ENCODE measurements at places on chromosomes 1 and 21. TPM values are rescaled to one million over a fixed set of nuclear protein-coding genes. Genes with fewer than 3 reads are reported as not detected.

ATP1A4 gene
- not detected for polyA plus RNA-seq

MEX3A gene
- polyA plus RNA-seq = 9.0 TPM

L1TD1 gene
- not detected for polyA plus RNA-seq

EXO1 gene
- polyA plus RNA-seq = 3.9 TPM

MAP3K21 gene
- 0.15 TPM for polyA plus RNA-seq

ERVH48-1 gene
- not detected for polyA plus RNA-seq

RPE65 gene
- not detected for polyA plus RNA-seq

RIIAD1 gene
- polyA plus RNA-seq = not detected

DNA sequence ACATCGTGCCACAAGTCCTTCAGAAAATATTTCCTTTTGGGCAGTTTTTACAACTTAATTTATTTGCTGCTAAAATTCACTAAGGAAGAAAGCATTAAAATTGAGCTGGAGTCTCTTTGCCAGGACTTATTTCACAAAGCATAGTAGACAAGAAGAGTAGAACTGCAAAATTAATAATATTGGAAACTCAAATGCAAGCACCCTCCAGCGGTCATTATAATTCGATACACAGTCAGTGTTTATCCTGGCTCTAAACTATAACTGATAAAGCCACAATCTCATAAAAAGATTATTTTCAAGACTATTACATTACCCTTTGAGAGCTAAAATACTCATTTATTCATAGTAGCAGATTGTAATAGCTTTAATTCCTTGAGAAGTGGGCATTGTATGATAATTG, 655.4 kb downstream of the RWDD3 start:
- no peaks in the 10 kb centered on the region for H3K27me3 ChIP-seq
- H3K36me3 ChIP-seq = no peaks in the 10 kb centered on the region
- H3K4me3 ChIP-seq = no peak overlapping the region
- no peak for DNase-seq
- H3K27ac ChIP-seq = no peak overlapping the region
- H3K4me1 ChIP-seq = no peaks in the 10 kb centered on the region

DNA sequence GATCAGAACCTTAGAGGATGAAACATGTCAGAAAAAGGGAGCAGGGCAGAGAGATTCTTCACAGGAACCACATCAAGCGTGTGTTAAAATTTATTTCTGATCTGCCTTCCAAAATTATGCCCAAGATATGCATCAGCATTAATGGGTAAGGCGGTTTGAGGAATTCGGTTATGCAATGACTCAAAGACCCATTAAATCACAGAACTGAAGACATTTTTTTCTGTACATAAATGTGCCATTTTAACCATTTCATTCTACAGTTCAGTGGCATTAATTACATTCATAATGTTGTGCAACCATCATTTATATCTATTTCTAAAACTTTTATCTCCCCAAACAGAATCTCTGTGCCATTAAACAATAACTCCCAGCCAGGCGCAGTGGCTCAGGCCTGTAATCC, 43.4 kb downstream of the CNST start:
- no peak overlapping the region for H3K4me3 ChIP-seq
- H3K36me3 ChIP-seq = no peaks in the 10 kb centered on the region
- peak overlapping the region; percentile 62 for H3K27ac ChIP-seq
- DNase-seq = no peak
- H3K4me1 ChIP-seq = peaks cover 8% of the 10 kb centered on the region

- H3K4me1 ChIP-seq = peaks cover 5% of the 10 kb centered on the region
- H3K36me3 ChIP-seq = no peaks in the 10 kb centered on the region
- no peak overlapping the region for H3K4me3 ChIP-seq
- H3K27me3 ChIP-seq = peaks cover 10% of the 10 kb centered on the region
Observed at GRCh38 chr1:52603630-52604029, 1.5 kb downstream of the GPX7 start.

DNA sequence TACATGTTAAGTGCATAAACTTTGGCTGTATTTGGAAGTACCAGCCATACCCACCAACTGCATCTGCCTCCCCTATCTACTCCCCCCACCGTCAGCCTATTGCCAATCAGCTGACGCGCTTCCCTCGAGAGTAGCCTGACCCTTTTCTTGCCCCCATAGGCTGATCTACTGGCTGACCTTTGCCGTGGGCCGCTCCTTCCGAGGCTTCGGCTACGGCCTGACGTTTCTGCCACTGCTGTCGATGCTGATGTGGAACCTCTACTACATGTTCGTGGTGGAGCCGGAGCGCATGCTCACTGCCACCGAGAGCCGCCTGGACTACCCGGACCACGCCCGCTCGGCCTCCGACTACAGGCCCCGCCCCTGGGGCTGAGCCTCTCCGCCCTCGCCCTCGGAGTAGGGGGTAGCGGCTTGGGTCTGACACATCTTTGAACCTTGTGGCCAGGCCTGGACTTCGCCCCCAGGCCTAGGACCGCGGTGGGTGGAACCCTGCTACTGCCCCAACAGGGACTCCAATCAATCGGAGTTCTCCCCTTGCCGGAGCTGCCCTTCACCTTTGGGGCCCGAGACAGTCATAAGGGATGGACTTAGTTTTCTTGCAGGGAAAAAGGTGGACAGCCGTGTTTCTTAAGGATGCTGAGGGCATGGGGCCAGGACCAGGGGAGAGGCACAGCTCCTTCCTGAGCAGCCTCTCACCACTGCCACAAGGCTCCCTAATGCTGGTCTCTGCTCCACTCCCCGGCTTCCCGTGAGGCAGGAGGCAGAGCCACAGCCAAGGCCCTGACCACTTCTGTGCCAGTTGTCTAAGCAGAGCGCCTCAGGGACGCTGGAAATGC, 4.0 kb downstream of the GLMP start:
- H3K4me3 ChIP-seq = peak overlapping the region; percentile 91
- H3K27ac ChIP-seq = peak overlapping the region; percentile 89
- no peaks in the 10 kb centered on the region for H3K27me3 ChIP-seq
- peaks cover 2% of the 10 kb centered on the region for H3K4me1 ChIP-seq
- H3K36me3 ChIP-seq = peaks cover 12% of the 10 kb centered on the region
- peak; percentile 72 for DNase-seq

- H3K27ac ChIP-seq = peak overlapping the region; percentile 20
- peak overlapping the region; percentile 33 for H3K4me3 ChIP-seq
- no peaks in the 10 kb centered on the region for H3K27me3 ChIP-seq
- H3K36me3 ChIP-seq = no peaks in the 10 kb centered on the region
Observed at GRCh38 chr1:27153549-27153886, 1.4 kb downstream of the SLC9A1 start.

DNA sequence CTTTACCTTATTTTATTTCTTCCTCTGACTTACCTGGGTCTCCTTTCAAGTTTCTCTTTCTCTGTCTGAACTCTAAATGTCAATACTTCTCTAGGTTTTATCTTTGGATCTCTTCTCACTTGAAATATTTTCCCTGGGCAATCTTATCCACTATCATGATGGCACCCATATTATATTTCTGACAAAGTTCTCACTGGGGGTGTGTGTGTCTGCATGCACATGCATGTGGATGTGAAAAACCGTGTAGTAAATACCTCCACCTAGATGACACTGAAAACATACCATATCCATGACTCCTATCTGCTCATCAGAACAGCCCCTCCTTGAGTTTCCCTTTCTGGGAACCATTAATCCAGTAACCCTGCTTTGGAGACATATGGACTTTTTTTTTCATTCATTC, 30.9 kb downstream of the DNASE2B start:
- no peak overlapping the region for H3K4me3 ChIP-seq
- no peak overlapping the region for H3K27ac ChIP-seq
- no peaks in the 10 kb centered on the region for H3K27me3 ChIP-seq
- H3K4me1 ChIP-seq = peaks cover 1% of the 10 kb centered on the region
- no peak for DNase-seq

DNA sequence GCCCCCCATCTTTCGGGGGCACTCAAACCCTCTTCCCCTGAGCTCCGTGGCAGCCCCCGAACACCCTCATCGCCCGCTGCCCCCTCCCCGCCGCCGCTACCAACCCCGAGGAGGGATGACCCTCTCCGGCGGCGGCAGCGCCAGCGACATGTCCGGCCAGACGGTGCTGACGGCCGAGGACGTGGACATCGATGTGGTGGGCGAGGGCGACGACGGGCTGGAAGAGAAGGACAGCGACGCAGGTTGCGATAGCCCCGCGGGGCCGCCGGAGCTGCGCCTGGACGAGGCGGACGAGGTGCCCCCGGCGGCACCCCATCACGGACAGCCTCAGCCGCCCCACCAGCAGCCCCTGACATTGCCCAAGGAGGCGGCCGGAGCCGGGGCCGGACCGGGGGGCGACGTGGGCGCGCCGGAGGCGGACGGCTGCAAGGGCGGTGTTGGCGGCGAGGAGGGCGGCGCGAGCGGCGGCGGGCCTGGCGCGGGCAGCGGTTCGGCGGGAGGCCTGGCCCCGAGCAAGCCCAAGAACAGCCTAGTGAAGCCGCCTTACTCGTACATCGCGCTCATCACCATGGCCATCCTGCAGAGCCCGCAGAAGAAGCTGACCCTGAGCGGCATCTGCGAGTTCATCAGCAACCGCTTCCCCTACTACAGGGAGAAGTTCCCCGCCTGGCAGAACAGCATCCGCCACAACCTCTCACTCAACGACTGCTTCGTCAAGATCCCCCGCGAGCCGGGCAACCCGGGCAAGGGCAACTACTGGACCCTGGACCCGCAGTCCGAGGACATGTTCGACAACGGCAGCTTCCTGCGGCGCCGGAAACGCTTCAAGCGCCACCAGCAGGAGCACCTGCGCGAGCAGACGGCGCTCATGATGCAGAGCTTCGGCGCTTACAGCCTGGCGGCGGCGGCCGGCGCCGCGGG, 837 bp downstream of the FOXD3 start:
- H3K27ac ChIP-seq = no peak overlapping the region
- no peak for DNase-seq
- no peaks in the 10 kb centered on the region for H3K4me1 ChIP-seq
- no peaks in the 10 kb centered on the region for H3K36me3 ChIP-seq
- no peak overlapping the region for H3K4me3 ChIP-seq

DNA sequence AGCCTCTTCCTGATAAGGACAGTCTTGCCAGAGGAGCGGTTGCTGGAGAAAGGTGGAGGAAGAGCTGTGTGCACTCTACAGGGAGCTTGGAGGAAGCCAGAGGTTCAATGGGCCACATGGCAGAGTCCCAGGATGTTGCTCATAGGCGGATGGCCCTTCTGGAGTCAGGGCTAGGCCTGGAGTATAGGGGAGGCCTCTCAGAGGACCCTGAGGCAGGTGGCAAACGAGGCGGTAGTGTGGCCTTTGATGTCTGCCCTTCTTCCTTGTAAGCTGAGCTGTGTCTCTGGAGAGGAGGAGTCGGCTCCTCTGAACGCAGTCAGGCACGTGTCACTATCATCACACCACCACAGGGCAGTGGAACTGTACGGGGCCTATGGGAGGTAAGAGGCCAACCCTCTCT, 8.6 kb downstream of the PKP1 start:
- H3K4me1 ChIP-seq = no peaks in the 10 kb centered on the region
- no peak overlapping the region for H3K4me3 ChIP-seq
- H3K36me3 ChIP-seq = no peaks in the 10 kb centered on the region

- H3K27me3 ChIP-seq = peaks cover 7% of the 10 kb centered on the region
- H3K4me3 ChIP-seq = no peak overlapping the region
- H3K27ac ChIP-seq = no peak overlapping the region
- H3K36me3 ChIP-seq = no peaks in the 10 kb centered on the region
Observed at GRCh38 chr1:34896612-34897011, 32.8 kb downstream of the DLGAP3 start.

- no peaks in the 10 kb centered on the region for H3K4me1 ChIP-seq
- H3K36me3 ChIP-seq = no peaks in the 10 kb centered on the region
- DNase-seq = no peak
- no peak overlapping the region for H3K27ac ChIP-seq
- no peaks in the 10 kb centered on the region for H3K27me3 ChIP-seq
Observed at GRCh38 chr1:227401562-227402342, 83.5 kb upstream of the CDC42BPA start.

DNA sequence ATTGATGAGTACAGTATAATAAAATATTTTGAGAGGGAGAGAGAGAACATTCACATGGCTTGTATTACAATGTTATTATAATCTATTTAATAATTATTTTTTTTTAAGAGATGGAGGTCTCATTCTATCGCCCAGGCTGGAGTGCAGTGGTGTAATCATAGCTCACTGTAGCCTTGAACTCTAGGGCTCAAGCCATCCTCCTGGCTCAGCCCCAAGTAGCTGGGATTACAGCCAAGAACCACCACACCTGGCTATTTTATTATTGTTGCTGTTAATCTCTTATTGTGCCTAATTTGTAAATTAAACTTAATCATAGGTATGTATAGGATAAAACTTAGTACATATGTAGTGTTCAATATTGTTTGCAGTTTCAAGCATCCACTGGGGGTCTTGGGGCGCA, 57.8 kb downstream of the HS2ST1 start:
- no peak overlapping the region for H3K4me3 ChIP-seq
- H3K4me1 ChIP-seq = no peaks in the 10 kb centered on the region
- no peaks in the 10 kb centered on the region for H3K36me3 ChIP-seq
- no peak overlapping the region for H3K27ac ChIP-seq

DNA sequence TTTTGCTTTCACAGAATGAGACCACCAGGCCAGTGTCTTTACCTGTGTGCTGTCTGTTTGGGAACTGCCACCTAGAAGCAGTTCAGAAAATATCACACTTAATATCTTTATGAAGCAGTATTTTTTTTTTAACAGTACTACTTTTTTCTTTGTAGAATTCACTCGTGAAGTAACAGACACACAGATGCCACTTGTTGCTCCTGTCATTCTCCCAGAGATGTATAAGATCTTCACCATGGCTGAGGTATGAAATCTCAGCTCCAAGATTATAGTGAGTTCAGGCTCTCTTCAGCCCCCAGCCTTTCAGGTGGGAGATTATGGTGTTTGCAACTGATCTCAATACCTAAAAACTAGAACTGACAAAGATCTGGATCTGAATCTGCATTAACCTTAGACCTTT, 23.0 kb downstream of the IPO9 start:
- H3K4me3 ChIP-seq = no peak overlapping the region
- no peaks in the 10 kb centered on the region for H3K27me3 ChIP-seq
- no peaks in the 10 kb centered on the region for H3K4me1 ChIP-seq
- no peak overlapping the region for H3K27ac ChIP-seq

- H3K4me3 ChIP-seq = no peak overlapping the region
- H3K4me1 ChIP-seq = no peaks in the 10 kb centered on the region
- no peak overlapping the region for H3K27ac ChIP-seq
- no peaks in the 10 kb centered on the region for H3K36me3 ChIP-seq
- H3K27me3 ChIP-seq = peaks cover 55% of the 10 kb centered on the region
Observed at GRCh38 chr1:204627436-204627835, 58.1 kb downstream of the LRRN2 start.

DNA sequence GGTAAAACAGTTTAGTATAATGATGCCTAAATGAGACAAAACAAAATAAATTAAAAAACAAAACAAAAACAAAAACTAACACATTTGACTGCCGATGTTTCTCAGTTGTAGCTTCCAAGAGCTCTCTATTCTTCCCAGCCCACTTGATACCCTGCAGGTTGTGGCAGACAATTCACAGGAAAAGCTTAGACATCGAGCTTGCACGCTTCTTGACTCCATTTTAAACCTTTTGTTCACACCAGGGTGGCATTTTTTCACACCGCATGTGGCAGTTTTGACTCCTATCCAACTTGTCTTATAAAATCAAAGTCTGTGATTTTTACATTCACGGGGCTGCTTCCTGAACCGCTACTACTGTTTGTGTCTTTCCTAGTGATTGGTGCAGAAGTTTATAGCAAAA, 575.9 kb downstream of the USP25 start:
- H3K4me1 ChIP-seq = no peaks in the 10 kb centered on the region
- H3K36me3 ChIP-seq = no peaks in the 10 kb centered on the region
- no peaks in the 10 kb centered on the region for H3K27me3 ChIP-seq
- H3K4me3 ChIP-seq = no peak overlapping the region
- no peak for DNase-seq

GRCh38 chr1:199861020-199861795, 166.3 kb upstream of the NR5A2 start:
- no peak for DNase-seq
- H3K36me3 ChIP-seq = no peaks in the 10 kb centered on the region
- no peaks in the 10 kb centered on the region for H3K27me3 ChIP-seq
- no peak overlapping the region for H3K27ac ChIP-seq

All from IMR-90 (cell line).